ENCODE measurements at places on chromosomes 3 and 15. TPM values are rescaled to one million over a fixed set of nuclear protein-coding genes. Genes with fewer than 3 reads are reported as not detected.

DNA sequence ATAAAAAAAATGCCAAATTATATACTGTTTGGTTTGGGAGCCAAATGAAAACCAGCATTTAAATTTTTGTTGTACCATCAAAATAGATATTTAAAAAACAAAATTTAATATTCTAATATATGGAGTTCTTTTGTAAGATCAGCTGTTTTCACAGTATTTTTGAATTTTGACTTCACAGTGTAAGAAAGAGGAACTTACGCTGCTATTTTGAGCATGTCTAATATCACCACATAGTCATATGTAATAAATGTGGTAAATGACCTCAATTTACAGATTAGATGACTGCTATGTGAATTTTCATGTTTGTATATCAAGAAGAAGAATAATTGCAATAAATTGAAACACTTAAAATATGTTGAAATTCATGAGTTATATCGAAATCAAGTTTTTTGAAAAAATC is 189.6 kb downstream of the ARRDC4 start:
- no peaks in the 10 kb centered on the region for H3K36me3 ChIP-seq
- H3K27me3 ChIP-seq, result no peaks in the 10 kb centered on the region
- H3K4me3 ChIP-seq, result no peak overlapping the region
- DNase-seq, result no peak
- H3K27ac ChIP-seq, result no peak overlapping the region

- H3K27ac ChIP-seq, result peak overlapping the region; percentile 77
- H3K4me3 ChIP-seq, result peak overlapping the region; percentile 69
- no peak for DNase-seq
- no peaks in the 10 kb centered on the region for H3K36me3 ChIP-seq
- peaks cover 7% of the 10 kb centered on the region for H3K27me3 ChIP-seq
- peaks cover 47% of the 10 kb centered on the region for H3K4me1 ChIP-seq
Measured at GRCh38 chr3:13550423-13550690, 1.4 kb downstream of the FBLN2 start.

GRCh38 chr3:18633002-18633401 is 207.9 kb upstream of the SATB1 start:
- H3K36me3 ChIP-seq, result no peaks in the 10 kb centered on the region
- H3K27me3 ChIP-seq, result no peaks in the 10 kb centered on the region
- no peak overlapping the region for H3K4me3 ChIP-seq
- no peak overlapping the region for H3K27ac ChIP-seq

DNA sequence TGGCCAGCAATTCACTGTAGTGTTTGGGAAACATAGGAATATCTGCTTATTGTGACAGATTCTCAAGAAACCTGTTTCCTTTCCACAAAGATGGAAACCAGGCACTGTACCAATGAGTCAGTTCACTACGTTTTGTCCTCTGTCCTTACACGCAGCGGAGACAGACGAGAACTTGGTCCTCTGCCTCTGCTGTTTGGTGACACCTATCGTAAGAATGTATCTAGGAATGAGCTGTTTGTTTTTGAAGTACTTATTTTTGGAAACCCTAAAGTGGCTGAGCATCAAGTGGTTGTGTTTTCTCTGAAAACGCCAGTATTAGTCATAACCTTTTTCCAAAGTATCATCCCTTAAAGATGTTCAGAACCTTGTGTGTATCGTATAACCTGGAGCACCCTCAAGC is 93.0 kb downstream of the PGPEP1L start:
- peaks cover 15% of the 10 kb centered on the region for H3K4me1 ChIP-seq
- H3K4me3 ChIP-seq, result no peak overlapping the region
- no peak overlapping the region for H3K27ac ChIP-seq
- H3K27me3 ChIP-seq, result no peaks in the 10 kb centered on the region
- no peak for DNase-seq

DUOXA2 gene
- total RNA-seq, result not detected

Data from esophagus muscularis mucosa (tissue), 4 donors.